C1 segment of cervical spinal cord (tissue), 14 donors: ENCODE measurements at places on chromosomes 5 and 9.
A peak's percentile ranks its signal among the peaks of the same experiment; 100 is the strongest.

GRCh38 chr5:139759219-139759721, 36.3 kb upstream of the PSD2 start:
- DNase-seq, result no peak

DNA sequence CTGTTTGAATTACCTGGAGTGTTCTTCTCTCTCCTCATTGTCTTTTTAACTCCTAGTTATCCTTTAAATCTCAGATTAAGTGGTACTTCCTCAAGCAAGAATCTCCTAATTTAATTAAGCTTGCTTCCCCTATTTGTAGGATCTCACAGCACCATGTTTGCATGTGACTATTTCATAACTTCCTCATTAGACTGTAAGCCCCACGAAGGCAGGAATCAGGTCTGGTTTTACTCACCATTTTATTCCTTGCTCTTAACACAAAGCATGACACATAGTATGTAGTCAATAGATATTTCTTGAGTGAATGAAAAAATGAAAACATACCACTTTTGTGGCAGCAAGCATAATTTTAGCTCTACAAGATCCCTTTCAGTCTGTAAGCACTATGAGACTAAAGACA, 1.3 kb upstream of the ERMP1 start:
- DNase-seq, result no peak

- DNase-seq, result no peak
These were observed 88.5 kb downstream of the SUSD1 start for GRCh38 chr9:112086627-112087026.

DNA sequence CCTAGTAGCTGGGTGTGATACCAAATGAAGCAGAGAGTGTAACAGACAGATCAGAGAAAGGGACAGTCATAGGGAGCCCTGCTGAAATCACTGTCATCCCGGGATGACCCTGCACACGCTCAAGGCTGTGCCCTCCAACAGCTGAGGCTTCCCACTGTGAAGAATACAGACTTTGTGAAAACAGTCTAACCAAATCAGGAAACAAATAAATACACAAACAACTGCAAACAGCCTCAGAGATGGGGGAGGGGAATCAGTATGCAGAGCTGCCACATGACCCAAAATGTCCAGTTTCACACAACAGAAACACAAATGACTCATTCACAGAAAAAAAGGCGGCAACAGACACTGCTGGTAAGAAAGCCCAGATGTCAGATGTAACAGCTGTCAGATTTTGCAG, 101.9 kb downstream of the ADAMTS2 start:
- DNase-seq, result peak; percentile 34
